Caki2 (cell line): ENCODE measurements at places on chromosomes 3 and 15.
A peak's percentile ranks its signal among the peaks of the same experiment; 100 is the strongest.

GRCh38 chr3:150921209-150921608 is 16.0 kb upstream of the MINDY4B start:
- no peak for DNase-seq

GRCh38 chr3:112786002-112786590 is 60.6 kb downstream of the CD200R1L start:
- no peak for DNase-seq

DNA sequence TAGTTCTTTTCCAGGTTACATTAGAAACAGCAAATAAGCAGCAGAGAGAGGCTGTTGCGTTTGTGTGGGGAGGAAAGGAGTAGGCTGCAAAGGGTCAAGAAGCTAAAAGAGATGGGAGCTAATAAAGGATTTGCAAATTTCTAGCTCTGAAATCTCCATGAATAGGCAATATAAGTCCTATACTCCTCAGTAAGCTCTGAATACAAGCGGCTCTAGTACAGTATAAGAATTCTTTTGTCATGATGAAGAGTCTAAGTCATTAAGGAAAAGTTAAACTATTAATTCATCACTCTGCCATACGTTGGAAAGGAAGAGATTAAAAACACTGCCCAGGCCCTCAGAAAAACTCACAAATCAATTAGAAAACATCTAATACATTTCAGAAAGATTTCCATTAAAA is 59.3 kb downstream of the CEP152 start:
- DNase-seq: no peak

DNA sequence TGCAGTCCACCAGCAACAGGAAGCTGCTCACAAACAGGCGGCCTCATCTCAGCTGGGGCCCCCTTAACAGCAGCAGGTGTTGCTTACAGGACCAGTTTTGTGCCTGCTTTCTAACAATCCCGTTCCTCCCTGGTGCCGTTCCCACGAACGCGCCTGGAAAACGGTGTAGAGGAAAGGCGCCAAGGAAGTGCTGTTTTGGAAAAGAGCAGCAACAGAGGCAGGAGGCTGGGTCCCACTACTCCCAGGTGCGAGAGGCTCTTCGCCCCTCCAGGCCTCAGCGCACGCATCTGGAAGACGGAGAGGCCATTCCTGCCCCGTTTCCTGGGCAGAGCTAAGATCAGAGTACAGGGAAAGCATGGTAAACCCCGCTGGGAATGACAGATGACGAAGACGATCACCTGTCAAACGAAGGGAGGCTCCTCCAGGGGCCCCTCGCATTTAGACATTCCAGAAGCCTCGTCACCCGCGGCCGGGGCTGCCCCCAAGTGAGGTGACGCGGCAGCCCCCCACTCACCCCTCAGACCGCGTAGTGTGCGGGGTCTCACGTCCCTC is 603 bp downstream of the SCAPER start:
- peak; percentile 33 for DNase-seq

- DNase-seq: peak; percentile 3
Observed at GRCh38 chr15:73746883-73747282, 6.3 kb downstream of the INSYN1 start.

- DNase-seq: no peak
Observed at GRCh38 chr3:14808502-14809266, 10.1 kb upstream of the FGD5 start.

GRCh38 chr15:77526595-77527163 is 106.0 kb downstream of the HMG20A start:
- no peak for DNase-seq

DNA sequence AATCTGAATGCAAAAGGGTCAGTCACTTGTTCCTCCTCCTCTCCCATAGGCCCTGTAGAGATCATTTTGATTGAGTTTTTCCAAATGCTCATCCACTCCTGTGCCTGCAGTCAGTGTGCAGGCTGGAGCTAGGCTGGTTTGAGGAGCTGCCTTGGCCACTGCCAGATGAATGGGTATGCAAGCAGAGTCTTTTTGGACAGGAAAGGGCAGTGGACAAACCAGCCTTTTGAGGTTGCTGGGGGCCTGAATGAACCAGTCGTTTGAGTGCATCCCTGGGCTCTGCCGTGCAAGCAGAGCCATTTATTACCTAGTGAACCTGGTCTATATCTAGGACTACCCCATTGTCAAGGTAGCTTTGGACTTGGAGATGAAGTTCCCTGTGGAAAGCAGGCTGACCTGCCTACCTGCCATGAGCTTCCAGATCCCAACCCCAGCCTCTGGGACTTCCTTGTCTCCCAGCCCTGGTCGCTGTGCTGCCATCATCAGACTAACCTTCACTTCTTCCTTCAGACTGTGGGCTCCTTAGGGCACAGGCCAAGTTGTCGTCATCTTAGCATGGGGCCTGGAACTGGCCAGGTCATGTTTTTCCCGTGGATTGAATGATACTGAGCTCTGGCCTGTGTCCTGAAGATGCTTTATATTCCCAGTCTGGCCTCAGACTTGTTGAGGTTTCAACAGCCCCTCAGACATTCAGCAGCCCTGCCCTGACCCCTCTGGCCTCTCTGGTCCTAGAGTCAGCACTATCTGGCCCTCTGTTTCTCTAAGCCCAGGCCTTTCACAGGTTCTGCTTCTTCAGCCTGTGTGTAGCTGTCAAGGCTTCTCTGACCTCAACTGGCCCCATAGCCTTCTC is 55.5 kb upstream of the PRR23C start:
- no peak for DNase-seq

GRCh38 chr3:80213086-80213485 is 445.3 kb upstream of the ROBO1 start:
- DNase-seq: no peak

- peak; percentile 59 for DNase-seq
Observed at GRCh38 chr3:8937064-8938020, 25.9 kb downstream of the RAD18 start.

DNA sequence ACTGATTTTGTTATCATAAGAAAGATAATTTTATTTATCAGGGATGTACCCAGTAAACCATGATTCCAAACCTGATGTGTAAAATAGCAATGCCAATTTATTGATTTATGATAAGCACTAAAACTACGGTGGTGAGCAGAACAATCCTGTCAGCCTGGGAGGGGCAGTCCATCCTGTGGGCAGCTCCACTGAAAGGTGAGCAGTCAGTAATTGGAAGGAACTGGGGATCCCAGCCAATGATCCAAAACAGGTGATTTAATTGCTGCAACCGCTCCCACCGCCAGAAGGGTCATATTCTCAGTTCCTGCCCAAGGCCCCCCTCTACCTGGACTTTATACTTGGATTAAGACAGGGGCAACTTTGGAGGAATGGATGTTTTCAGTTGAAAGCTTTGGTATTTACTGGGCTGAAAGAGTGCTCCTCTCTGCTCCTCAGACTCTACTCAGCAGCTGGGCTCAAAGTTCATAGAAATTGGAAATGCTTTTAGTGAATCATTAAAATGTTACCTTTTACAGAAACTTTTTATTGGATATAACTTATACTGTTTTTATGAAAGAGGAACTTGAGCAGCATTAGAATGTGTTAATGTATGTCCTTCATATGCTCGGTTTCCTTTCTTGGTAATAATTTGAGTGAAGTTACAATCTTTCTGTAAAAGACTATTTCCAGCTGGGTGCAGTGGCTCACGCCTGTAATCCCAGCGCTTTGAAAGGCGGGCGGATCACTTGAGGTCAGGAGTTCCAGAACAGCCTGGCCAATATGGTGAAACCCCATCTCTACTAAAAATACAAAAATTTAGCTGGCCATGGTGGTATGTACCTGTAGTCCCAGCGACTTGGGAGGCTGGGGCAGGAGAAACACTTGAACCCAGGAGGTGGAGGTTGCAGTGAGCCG is 198.6 kb upstream of the IL12A start:
- DNase-seq: no peak

DNA sequence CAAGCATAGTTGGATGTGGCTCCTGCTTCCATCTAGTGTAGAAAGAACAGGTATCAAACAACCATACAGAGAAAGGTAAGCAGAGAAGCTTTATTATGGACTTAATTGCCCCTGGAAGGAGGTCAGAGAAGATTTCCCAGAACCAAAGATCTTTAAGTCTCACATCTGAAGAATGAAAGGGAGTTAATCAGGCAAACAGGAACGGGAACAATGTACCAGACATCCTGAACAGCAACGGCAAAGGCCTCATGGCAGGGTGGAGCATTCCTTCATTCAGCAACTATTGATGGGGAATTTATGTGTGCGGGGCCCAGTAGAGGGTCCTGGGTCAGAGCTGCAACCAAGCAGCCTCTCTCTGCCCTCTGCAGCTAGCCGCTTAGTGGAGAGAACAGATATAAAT is 61.5 kb downstream of the LMCD1 start:
- DNase-seq: no peak

DNA sequence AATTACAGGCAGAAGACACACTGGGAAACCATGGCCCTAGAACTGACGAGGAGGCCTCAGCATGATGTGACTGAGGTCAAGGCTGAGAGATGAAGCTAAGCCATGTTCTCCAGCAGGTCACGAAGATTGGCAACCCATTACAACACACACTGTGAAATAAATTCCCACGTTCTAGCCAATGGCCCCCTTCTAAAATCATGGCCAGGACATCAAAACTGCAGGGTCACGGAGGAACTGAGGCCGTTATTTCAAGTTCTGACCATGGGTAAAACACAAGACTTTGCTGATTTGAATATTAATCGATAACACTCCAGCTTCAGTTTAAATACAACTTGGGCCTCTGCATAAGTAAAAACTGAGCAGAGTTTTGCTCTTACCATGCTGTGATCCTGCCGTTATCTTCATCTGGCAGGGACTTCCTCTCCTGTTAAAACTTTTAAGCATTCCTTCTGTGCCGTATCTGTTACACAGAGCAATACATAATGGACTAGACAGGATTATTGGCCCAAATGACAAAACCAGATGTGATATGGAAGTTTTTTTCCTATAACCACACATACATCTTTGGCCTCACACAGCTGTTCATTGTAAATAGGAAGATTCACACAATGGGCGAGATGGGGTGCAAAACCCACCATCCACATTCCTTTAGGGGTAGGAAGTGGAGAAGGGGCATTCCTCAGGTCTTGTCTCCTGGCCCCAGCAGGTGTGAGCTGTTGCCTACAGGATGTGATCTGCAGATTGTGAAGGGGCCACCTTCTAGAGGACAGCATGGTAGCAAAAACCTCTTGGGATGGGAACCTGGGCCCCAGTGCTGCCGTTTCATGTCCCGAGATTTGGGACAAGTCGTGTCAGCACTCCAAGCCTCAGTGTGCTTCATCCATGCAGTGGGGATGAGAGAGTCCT is 207.4 kb downstream of the OPA1 start:
- DNase-seq: no peak

DNA sequence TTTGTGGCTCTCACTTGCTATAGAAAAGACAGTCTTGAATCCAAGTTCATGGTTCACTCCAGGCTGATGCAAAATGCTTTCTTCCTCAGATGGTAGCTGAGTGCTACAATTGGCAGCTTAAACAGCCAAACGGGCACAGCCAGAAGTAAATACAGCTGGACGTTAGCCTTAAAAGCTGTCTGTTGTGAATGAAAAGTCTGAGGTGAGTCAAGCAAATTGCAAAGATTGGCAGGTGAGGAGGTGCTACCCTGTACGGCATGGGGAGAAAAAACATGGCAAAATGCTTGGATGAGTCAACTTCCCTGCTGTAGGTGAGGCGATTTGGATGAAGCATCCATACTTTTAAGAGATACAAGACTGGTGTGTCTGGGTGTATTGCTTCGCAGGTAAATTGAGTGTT is 40.5 kb downstream of the IL5RA start:
- DNase-seq: no peak

DNA sequence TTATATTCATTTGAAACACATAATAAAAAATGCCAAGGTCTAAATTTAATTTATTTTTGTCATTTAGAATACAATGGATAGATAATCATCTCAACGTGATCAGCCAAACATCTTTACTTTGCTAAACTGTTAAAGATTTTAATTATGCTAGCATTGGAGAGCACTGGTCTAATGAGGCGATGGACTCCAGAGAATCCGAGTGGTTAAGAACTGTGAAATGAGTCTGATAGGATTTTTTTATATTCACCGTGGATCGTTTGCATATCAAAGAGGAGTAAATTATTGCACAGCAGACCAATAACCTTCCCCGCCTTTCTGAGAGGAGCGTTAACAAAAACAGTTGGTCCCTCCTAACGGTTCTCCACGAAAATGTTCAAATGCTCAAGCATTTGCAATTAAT is 540.8 kb downstream of the FOXP1 start:
- no peak for DNase-seq

DNA sequence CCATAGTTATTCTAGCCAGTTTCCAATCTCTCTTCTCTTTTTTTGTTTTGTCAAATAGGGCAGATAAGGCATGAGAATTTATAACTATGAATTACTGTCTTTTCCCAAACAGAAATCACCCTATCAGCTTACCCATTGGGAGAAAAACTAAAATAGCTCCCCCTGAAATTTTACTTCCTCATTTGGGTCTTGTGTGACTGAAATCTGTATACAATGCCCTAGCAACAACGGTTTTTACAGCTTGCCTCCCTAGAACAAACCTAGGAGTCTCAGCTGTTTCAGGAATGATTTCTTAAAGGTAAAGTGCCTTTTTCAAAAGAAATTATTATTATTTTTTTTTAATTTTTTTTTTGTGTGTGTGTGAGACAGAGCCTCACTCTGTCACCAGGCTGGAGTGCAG is 56.8 kb downstream of the CD86 start:
- no peak for DNase-seq

GRCh38 chr3:120350401-120350941 is 1.3 kb upstream of the LRRC58 start:
- peak; percentile 55 for DNase-seq

DNA sequence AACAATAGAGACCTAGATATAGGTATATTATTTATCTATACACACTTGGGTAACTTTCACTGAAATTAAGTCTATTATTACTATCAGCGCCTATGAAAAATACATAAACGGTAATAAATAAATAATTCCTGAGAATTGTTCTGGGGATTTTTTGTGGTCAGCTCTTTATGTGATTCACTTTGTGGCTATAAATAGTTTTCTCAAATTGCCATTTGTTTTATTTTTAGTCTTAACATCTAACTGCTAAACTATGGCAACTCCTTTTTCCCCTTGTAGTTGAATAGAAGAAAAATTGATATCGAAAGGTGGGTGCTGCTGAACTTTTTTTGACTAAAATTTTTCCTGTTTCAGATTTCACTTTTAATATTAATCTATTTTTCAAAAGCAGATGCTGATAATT is 189.0 kb downstream of the VGLL3 start:
- DNase-seq: no peak

DNA sequence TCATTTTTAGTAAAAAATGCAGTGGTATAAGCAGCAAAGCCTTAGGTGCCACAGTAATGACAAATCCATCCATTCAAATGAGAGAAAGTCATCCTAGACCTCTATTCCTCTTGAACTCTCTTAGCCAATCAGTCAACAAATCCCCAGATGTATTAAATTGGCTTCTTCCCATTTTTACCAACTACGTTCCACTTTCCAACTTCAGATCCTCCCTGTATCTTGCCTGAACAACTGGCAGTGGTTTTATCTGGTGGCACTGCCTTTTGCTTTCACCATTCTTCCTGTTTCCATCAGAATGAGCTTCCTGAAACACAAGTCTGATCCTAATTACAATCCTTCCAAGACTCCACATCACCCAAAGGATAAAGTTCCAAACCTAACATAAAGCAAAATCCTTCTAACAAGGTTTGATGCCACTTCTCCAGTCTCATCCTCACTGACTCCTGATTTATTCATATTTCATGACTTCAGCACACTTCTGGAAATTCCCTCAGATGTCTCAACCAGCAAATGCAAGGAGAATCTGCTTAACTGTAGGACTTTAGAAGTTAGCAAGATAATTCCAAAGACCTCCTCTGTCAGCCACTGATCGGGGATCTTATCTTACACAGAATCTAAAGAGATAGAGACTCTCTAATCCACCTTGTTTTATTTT is 69.8 kb upstream of the SLC4A7 start:
- no peak for DNase-seq

- DNase-seq: no peak
Observed at GRCh38 chr15:92009162-92009561, 155.7 kb downstream of the SLCO3A1 start.

- DNase-seq: peak; percentile 72
Observed at GRCh38 chr3:14605067-14605466, 46.5 kb upstream of the CCDC174 start.
